ENCODE measurements at places on chromosomes 5 and 9.

- no peak for DNase-seq
Measured at GRCh38 chr9:36317766-36318165, 59.5 kb upstream of the GNE start.

DNA sequence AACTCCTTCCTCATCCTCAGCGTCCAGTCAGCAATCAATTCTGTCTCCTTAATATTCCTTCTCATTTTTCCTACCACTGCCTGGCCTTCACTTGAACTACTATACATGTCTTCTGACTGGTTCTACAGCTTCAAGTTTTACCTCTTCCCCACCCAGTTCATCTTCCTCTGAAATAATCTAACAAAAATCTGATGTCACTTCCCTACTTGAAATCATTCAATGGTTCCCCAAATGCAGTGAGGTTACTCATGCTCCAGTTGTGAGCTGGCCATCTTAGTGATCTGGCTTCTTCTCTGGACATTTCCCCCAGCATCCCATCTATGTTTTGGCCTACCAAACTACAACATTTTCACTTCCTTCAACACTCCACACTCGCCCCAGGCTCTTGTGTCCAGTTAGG is 14.9 kb upstream of the TMEM267 start:
- DNase-seq, result no peak

- no peak for DNase-seq
Measured at GRCh38 chr9:126461608-126462007, 135.0 kb downstream of the MVB12B start.

DNA sequence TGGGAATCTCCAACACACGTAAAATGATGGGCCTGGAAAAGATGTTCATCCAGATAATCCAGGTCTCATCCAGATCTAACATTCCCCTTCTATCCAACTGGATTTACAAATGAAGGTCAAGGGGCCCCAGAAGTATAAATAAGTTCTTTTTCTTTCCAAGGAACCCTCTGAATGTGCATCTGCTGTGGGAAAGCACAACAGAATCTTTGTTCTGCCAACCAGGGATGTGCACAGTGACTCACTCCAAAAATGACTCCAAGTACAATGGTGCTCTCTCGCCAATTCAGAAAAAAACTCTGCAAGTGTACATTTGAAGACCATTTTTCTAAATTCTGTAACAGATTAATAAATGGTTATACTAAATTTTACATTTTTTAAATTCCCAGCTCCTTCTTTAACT is 12.4 kb downstream of the RAPGEF6 start:
- DNase-seq, result no peak

GRCh38 chr5:122463221-122463620 is 151.2 kb downstream of the SNCAIP start:
- no peak for DNase-seq

GRCh38 chr9:35813434-35814105 is 1.3 kb downstream of the HINT2 start:
- no peak for DNase-seq

GRCh38 chr5:78992146-78992545 is 7.0 kb upstream of the ARSB start:
- DNase-seq, result no peak

GRCh38 chr9:86285261-86285660 is 2.9 kb upstream of the ISCA1 start:
- no peak for DNase-seq

DNA sequence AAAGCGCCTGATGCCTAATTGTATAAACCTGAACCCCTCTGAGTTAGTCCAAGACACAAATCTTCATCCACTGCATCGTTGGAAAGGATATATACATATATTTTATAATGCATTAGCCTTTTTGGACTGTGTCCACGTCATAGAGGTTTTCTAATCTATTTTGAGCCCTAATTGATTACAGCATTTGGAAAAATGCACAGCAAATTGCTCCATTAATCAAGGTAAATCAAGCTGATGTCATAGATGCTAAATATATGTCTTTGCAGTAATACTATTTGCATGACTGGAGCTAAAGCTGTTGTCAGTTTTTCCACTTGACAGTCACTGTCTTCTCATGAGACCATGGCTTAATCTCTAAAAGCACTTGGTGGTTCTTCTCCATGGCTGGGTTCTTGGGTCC is 483.5 kb upstream of the TNC start:
- DNase-seq, result no peak
